ENCODE measurements at places on chromosomes 7 and 10.
A peak's percentile ranks its signal among the peaks of the same experiment; 100 is the strongest.

GRCh38 chr10:10967581-10968256 is 50.0 kb upstream of the CELF2 start:
- DNase-seq, result no peak

DNA sequence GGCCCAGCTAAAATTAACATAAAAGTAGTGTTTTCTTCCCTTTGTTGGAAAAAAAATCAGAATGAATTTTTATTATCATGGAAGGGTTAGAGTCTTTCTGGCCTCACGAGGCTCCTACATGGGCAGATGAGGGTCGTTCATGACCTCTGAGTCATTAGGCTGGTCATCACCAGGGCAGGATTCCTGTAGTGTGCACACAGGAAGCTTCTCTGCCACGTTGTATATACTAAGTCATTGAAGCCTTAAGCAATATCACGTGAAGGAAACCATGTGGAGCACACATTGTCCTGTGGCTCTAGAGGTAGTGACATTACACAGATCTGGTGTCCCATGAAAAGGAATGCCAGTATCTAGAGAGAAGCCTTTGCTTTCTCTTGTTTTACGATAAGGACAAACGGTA is 84.7 kb upstream of the C1QL3 start:
- no peak for DNase-seq

DNA sequence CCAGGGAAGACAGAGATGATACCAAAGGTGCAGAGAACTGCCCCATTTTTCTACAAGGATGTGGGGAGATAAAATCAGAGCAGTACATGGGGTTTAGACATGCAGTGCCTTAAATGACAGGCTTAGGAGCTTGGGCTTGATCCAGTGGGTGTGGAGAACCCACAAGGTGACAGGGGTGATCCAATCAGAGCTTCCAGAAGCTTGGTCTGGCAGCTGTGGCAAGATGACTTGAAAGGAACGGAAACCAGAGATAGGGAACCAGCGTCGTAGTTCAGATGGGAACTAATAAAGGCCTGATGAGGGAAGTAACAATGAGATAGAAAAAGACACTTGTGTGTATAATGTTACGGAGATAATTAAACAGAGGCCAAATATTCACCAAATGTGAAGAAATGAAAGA is 80.7 kb downstream of the SLC37A3 start:
- no peak for DNase-seq

- no peak for DNase-seq
Observed at GRCh38 chr7:4883033-4883371, 514 bp downstream of the RADIL start.

GRCh38 chr10:60444494-60445064 is 54.9 kb upstream of the ANK3 start:
- DNase-seq, result no peak

DNA sequence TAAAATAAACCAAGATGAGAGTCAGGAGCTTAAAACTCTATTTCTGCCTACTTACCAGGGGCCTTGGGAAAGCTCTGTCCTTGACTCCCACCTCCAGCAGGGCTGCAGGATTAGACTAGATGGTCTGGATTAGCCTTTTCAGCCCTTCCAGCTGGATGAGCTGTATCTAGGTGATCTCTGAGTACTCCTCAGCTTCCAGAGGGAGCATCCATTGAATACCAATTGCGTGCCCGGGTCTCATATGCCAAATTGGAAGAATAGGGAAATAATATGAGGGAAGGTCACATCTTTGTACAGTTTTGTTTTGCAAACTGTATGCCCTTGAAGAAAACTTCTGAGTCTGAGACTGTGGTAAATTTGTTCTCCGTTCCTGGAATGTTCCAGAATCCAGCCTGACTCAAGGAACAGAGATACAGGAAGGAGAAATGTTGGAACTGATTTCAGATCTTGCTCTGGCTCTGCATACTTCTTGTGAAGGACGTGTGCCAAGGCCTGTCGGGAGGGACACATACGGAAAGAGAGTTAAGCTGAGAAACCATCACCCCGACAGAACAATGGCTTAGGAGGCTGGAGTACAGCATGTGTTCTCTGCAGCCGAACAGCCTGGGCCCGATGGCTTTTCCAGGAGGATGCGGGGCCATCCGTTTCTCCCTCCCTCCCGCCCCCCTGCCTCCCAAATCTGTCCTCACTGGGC is 44.9 kb downstream of the MINDY4 start:
- DNase-seq, result no peak

DNA sequence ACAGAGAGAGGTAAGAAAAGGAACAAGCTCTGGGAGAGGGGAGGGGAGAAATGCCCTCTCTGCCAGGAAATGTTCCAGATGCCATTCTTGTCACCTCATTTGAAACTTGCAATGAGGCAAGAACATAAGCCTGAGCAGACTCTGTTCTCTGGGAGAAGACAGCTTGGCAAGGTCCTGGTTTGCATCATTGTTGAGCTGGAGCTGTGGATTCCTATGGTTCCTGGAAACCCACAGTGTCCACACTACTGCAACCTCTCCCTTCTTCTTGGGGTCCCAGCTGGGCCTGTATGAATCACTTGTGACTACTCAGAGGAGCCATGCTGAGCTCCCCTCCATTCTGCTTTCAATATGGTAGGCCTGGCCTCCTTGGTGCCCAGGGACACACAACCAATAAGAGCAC is 60.8 kb upstream of the HECTD2 start:
- DNase-seq, result no peak

GRCh38 chr7:74502216-74502891 is 48.6 kb downstream of the GTF2IRD1 start:
- no peak for DNase-seq

GRCh38 chr10:103192451-103193106 is 493 bp downstream of the NT5C2 start:
- DNase-seq, result peak; percentile 38

GRCh38 chr7:32591938-32592337 is 96.6 kb downstream of the AVL9 start:
- DNase-seq, result no peak

DNA sequence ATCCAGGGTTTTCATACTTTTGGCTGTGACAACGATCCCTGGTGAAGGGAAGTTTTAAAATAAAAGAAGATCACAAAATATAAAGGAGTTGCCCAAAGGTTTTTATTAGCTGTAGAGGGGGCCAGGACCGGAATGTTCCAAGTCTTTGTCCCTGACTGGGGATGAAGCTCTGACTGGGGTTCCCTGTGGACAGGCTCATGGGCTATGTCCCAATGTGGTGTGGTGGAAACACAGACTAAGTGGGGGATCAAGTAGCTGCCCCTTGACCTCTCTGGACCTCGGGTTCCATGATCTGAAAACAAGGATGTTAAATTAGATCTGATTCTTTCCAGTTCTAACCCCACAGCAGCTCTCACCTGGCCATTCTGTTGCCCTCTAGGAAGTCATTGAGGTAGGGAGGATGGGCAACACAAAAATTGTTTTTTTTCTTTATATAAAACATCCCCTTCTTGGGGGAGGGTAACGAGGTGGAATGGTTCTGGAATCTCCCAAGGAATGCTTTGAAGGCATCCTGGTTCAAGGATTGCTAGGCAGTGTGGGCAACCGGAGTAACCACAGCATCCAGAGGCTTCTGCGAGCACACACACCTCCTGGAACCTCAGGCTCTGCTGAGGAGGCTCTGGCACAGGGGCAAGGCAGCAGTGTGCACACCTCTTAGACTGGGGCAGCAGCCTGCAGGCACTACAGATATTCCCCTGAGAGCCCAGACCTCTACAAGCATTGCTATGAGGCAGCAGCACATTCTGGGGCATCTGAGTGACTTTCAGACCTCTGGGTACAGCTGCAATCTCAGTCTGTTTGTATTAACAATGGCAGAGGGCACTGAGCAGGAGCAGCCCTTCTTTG is 21.4 kb upstream of the CRYGN start:
- no peak for DNase-seq

DNA sequence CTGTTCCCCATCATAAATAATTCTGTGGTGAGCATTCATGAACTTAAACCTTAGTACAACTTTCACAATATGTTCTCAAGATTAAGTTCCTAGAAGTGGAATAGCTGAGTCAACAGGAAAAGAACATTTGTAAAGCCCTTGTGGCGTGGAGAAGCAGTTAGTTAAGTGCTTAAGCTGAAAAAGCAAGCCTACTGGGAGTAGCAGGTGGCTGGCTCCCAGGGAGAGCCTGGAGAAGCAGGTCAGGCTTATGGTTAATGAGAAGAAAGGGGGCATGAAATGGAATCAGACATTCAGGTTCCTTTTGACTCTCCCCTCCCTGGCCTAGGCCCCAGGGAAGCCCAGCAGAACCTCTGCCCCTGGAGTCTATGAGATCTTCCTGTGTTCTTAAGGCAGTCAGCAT is 35.3 kb downstream of the VSTM4 start:
- DNase-seq, result no peak

GRCh38 chr7:54907981-54908380 is 110.8 kb upstream of the EGFR start:
- no peak for DNase-seq

DNA sequence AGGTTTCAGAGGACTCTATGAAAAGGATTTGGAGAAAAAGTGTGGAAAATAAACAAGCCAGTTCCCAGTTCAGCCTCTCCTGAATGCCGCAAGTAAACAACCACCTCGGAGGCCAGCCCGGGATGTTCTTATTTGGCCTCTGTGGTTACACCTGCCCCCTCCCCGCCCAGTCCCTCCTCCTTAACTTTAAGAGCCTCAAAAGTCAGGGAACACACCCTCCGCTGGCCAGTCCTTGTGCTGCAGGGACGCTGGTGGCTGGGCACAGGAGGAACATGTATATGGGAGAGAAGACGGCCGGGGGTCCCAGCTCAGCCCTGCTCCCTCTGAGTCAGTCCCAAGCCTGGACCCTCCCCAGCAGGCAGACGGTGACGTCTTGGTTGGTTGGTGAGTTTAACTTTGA is 6.1 kb downstream of the CHST3 start:
- no peak for DNase-seq

GRCh38 chr7:115805458-115805857 is 225.1 kb downstream of the TFEC start:
- no peak for DNase-seq

DNA sequence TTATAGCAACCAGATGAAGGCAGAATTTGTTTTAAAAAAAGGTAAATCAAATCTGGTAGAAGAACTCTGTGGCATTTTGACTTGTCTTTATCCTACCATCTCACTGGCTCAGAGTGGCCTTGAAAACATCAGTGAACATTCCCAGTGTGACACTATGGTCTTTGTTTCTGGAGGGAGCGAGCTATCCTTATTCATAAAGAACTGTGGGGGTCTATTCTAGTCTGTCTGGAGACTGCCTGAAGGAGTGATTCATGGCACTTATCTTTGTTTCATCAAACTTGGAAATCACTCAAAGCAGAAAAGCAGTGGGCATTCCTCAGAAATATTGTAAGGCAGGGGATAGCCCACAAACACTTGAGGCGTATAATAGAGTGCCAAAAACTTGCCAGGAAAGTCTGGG is 719.1 kb downstream of the PCDH15 start:
- DNase-seq, result no peak

GRCh38 chr10:79084012-79084971 is 15.5 kb downstream of the ZMIZ1 start:
- DNase-seq, result no peak

DNA sequence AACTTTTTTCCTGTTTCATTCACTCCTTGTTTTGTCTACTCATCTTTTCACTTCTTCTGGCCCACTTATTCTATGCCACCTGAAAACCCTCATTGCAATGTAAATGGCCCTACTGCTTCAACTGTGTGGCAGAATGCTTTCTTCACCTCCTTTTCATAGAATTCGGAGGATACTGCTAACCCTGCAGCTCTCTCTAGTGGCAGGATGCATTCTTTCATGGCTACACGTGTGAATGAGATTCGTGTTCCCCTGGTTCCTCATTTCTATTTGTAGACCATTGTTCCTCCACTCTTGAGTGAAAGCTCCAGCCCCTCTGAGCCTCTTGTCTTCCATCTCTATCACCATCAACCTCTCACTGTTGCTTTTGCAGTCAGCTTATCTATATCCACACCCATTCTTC is 20.9 kb upstream of the CYP26C1 start:
- no peak for DNase-seq

- DNase-seq, result no peak
Observed at GRCh38 chr10:121845044-121845784, 82.6 kb downstream of the ATE1 start.

DNA sequence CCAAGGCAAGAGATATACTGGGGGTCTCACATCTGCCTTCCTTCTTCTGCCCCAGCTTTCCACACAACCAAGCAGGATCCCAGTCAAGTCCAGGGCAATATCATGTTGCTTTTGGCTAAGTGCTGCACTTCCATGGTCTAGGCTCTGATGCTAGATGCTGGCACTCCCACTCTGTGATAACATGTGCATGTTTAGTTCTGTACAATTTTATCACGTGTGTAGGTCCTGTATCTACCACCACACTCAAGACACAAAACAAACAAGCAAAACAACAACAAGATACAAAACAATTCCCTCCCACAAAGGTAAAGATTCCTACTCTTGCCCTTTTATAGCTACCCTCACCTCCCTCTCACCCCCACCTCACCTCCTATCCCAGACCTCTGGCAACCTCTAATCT is 105.6 kb upstream of the HABP2 start:
- DNase-seq, result no peak

GRCh38 chr10:61784354-61785133 is 117.0 kb upstream of the ARID5B start:
- no peak for DNase-seq

DNA sequence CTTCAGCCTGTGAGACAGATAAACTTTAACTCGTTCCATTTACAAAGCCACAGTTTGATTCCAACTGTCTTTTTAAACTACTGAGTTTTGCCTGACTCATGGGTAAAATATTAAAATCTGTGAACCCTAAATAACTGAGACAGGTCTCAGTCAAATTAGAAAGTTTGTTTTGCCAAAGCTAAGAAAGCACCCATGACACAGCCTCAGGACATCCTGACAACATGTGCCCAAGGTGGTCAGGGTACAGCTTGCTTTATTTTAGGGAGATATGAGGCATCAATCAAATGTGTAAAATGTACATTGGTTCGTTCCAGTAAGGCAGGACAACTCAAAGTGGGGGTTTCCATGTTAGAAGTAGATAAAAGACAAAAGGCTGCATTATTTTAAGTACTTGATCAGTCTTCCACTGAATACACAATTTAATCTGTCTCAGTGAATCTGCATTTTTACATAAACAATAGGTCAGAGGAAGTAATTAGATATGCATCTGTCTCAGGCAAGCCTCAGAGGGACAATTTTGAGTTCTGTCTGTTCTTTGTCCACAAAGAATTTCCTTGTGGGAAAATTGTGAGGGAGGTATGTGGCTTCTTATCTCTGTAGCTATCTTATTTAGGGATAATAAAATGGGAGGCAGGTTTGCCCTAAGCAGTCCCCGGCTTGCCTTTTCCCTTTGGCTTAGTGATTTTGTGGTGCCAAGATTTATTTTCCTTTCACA is 11.0 kb upstream of the PIP start:
- DNase-seq, result no peak

Measured in GM12891 (cell line).